ENCODE measurements at places on chromosomes 5 and 9.

- DNase-seq = no peak
Observed at GRCh38 chr9:126376311-126377175, 49.9 kb downstream of the MVB12B start.

DNA sequence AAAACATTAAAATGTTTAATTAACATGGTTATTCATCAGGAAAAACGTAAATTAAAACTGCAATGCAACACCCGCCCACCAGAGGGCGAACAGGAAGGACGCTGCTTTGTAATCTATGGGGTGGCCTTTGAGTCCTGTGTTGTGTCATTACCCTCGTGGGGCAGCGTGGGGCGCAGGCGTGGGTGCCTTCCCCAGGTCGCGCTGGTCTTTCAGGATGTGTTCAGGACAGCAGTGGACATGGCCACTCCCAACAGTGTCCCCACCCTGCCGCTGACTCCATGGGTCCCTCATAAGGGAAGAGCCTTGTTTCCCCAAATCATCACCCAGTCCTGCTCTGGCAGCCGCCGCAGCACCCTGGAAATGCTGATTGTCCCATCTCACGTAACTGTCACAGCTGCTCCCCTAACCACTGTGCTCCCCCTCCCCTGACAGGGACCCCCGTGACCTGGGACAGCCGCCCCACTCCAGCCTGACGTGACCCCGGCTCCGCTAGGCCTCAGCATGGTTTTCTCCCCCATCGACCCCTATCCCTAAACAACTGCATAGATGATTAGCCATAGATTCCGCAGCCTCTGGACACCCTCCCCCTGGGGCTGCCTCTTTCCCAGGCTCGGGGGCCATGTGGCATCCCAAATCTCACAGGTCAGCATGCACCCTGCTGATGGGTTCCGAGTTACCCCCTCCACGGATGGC lies 36.4 kb downstream of the GLT6D1 start:
- peak; percentile 59 for DNase-seq

- DNase-seq = no peak
Observed at GRCh38 chr5:137218471-137218870, 280.7 kb downstream of the SPOCK1 start.

GRCh38 chr5:138629392-138629791 lies 54.2 kb upstream of the HSPA9 start:
- DNase-seq = no peak

- DNase-seq = no peak
Observed at GRCh38 chr9:90860382-90860781, 58.8 kb downstream of the SYK start.

DNA sequence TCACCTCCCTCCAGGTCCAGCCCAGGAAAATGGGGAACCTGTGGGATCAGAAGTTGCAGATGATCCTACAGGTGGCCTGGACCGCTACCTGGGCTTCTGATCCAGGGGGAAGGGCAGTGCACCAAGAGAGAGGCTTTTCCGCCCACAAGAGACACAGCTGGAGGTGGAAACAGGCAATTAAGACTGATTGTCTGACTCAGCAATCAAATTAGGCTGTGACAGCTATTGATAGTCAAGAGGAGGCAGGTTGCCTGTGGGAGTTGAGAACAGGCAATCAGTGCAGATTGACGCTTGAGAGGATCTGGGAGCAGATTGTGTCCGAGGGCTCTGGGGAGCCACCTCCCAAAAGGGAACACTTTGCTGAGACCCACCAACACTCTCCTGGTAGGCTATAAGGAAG lies 71.1 kb upstream of the SLC44A1 start:
- no peak for DNase-seq

GRCh38 chr9:93898026-93898425 lies 57.1 kb downstream of the BARX1 start:
- DNase-seq = peak; percentile 45

DNA sequence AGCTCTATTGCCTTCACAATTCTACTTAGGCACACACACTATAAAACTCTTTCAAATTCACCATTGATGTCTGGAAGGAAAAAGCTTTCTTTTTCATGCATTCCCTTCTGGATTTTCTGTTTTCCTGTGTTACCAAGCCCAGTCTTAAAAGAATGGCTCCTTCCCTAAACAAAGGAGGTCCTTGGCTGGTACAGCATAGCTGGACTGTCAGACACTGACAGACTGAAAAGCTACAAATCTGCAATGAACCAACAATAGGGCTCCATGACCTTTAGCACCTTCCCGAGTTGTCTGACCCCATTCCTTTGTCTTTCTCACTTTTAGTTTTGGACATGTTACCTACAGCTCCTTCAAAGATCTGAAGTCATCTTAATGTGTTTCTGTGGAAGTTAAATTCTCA lies 382.5 kb downstream of the TMEM161B start:
- DNase-seq = no peak

GRCh38 chr9:132732326-132733259 lies 62.3 kb downstream of the GTF3C4 start:
- DNase-seq = no peak

DNA sequence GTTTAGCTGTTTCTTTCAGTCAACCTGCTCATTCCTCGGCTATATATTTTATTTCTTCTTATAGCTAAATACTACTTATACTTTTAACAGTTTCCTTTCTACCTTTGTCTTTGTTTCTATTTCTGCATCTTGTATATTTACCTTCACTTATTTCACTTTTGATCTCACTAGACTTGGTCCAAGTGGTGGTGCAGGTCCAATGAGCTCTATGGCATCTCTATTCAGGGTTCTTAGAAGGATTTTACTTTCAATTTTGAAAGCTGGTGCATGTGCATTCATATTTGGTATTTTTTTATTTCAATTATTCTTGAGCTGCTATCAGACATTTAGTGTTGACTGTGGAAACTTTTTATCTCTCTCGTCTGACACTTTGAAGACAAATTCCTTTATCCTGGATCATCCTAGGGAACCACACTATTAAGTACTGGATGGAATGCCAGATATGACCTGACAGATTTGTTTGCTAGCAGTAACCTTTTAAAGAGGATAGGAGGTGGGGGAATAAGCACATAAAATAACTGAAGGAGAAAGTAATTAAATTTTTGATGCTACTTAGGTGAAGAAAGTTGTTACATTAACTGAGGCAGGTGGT lies 123.1 kb upstream of the PJA2 start:
- DNase-seq = no peak

- DNase-seq = no peak
Observed at GRCh38 chr5:136249678-136250266, 56.8 kb upstream of the SMIM32 start.

DNA sequence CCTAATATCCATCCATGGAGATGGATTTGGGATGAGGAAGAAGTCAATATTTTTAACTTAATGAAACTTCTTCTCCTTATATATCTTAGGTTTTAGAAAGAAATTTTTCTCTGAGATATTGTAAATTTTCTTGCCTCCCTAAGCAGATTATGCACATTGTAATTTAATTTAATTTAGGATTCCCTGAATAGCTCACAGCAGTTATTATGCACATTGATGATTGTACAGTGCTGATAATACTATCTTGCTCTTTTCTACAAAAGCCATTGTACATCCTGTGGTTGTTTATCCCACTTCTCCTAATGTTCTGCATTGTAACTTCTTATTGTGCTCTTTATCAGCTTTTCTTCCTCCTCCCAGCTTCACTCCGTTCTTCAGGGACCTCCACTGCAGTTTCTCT lies 410.4 kb upstream of the WWC1 start:
- DNase-seq = no peak

DNA sequence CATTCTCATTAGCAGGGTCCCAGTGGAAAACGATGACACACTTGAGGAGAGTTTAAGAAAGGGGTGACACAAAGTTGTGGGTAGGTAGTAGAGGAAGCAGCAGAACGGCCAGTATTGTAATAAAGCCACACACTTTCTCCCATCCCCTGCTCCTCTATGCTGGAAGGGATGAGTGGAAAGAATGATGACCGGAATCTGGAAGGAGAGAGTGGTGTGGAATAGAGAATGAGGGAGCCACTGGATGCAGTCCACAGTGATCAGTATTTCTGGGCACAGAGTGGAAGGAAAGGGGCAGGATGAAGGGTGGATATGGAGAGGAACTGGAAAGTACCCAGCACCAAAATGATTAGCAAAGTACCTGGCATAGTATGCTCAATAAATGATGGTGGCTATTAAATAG lies 133.8 kb upstream of the DAB2 start:
- DNase-seq = no peak

- DNase-seq = no peak
Observed at GRCh38 chr5:138096997-138097828, 13.4 kb downstream of the WNT8A start.

- no peak for DNase-seq
Observed at GRCh38 chr5:135190416-135191083, 156.5 kb upstream of the PITX1 start.

DNA sequence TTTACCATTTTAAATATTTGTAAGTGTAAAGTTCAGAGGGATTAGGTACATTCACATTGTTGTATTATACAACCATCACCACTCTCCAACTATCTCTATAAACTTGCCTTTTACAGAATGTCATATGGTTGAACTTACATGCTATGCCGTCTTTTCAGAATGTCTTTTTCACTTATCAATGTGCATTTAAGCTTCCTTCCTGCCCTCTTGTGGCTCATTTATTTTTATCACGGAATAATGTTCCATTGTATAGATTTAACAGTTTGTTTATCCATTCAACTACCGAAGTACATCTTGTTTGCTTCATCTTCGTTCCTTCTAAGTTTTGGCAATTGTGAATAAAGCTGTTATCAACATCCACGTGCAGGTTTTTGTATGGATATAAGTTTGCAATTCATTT lies 133.3 kb upstream of the C6 start:
- no peak for DNase-seq

GRCh38 chr5:33850100-33850594 lies 41.6 kb downstream of the ADAMTS12 start:
- peak; percentile 31 for DNase-seq

DNA sequence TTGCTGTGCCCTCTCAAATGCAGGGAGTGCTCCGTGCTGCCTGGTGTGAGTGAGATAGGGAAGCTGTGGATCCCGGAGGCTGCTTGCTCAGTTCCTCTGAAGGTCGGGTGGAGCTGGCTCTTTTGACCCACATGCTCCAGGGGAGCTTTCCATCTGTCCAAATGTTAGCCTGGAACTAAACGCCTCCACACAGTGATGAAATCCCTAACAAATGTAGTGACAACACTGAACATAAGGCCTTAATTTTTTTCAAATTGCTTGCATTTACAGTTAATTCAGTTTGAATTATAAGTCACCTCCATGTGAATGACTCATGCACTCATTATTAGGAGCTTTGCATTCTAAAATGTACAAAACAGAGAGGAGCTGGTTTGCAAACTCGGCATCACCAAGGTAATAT lies 27.0 kb downstream of the PRDM6 start:
- no peak for DNase-seq

- DNase-seq = no peak
Observed at GRCh38 chr9:101455656-101456240, 20.2 kb upstream of the ALDOB start.

GRCh38 chr5:92519811-92520632 lies 1061.0 kb downstream of the NR2F1-AS1 start:
- no peak for DNase-seq

DNA sequence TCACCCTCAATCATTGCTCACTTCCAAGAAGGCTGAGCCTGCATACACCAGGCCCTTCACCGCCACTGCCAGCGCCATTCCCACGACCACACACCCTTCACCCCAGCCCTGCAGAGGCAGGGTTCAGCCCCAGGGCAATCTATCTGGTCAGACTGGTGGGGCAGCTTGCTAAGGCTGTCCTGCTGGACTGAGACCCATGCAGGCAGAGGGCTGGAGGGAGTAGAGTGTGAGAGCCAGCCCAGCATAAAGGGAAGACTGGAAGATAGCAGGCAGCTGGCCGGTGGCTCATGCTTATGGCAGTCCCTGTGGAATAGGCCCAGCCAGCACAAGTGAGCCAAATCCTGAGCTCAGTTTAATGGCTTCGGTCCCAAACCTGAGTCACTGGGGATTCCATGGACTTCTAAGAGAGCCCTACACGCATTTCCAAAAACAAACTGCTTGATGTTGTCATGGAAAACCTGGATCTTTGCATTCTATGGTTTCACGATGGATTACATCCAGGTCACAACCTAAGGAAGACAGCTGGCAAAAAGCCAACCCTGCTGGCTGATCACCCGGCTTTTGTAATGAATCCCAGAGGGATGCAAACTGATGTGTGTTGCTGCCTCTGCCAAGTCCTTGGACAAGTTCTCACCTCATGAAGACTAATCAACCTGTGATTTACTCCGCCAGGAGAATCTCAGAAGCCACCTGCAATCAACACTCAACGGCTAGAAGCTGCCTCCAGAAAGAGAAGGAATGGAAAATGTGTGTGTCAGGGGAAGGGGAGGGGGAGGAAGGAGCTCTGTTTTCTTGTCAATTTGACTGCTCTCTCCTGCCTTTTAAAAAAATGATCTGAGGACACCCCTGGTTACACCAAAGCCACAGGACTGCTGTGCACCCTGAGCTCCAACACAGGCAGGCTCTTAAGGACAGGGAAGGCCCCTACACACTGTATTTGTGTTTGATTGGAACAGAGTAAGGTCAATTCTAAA lies 143.6 kb downstream of the LHFPL2 start:
- no peak for DNase-seq

GRCh38 chr9:104350541-104350940 lies 153.5 kb upstream of the OR13F1 start:
- DNase-seq = no peak

DNA sequence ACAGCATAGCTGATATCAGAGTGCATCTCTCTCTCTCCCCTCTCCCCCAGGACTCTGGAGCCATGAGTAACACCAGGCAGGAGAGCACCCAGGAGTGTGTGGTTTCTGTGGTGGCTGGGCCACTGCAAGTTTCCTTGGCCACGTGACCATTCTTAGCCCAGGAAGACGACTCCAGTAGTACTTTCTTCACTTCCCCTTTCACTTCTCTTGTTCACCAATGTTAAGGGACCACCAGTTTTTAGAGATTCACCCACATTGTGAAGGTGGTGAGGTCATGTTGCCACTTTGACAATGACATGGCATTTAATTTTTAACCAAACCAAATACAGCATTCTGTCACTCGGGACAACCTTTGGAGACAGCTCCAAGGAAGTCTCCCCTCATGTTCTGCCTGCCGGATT lies 17.9 kb upstream of the DAPK1 start:
- no peak for DNase-seq

DNA sequence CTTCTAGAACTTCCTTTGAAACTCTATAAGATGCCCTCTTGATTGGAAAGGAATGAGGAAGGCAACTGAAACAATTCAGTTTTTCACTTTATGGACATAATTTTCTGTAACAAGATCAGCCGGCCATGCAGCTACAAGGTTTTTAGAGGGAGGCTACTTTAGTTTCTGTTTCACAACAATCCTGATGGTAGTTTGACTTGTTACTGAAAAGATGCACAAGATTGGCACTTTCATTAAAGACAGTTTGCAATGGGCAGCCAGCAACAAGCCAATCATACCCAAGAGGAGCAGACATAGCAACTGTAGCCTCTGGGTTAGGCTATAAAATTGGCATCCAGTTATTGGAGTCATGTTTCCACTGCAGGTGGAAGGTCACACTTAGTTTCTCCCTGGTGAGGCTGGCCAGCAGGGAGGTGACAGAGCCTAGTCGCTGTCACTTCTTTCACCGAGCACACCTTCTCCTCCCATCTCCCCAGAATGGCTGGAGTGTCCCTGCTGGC lies 74.3 kb upstream of the TGFBR1 start:
- DNase-seq = no peak

- DNase-seq = no peak
Observed at GRCh38 chr5:56825222-56825824, 10.0 kb downstream of the MAP3K1 start.

Measured in activated CD4-positive, alpha-beta T cell treated with anti-CD3 and anti-CD28 coated beads, Interleukin-2, amount 10 ng/mL, durations not matched to agents 7 days and 5 days (primary cell).